ENCODE measurements at places on chromosomes 1 and 21.

DNA sequence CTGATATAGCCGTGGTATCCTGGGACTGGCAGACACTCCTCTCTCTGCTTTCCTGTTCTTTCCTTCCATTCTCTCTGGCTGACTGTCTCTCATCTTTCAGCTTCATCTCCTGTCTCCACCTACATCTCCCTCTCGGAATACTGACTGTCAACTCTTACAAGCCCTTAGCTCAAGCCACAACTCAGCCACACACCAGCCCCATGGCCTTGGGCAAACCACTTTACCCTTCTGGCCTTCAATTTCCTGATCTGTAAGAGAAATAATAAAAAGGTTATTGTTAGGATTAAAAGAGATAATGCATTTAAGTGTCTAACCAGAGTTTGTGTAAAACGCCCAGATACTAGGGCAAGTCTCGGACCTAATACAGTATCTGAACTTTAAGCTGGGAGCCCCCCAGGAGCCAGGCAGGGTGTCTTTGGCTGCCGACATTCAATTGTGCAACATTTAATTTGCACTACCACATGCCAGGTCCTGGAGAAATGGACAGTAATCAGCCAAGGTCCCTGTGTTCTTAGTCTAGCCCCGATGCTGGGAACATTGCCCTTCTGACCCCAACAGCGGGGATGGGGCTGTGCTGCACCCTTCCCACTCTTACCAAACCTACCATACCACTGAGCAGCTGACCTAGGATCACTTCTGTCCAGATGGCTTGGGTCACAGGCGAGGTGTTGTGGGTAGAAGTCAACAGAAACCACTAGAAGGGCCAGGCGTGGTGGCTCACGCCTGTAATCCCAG lies 5.1 kb downstream of the ECHDC2 start:
- DNase-seq, result no peak

DNA sequence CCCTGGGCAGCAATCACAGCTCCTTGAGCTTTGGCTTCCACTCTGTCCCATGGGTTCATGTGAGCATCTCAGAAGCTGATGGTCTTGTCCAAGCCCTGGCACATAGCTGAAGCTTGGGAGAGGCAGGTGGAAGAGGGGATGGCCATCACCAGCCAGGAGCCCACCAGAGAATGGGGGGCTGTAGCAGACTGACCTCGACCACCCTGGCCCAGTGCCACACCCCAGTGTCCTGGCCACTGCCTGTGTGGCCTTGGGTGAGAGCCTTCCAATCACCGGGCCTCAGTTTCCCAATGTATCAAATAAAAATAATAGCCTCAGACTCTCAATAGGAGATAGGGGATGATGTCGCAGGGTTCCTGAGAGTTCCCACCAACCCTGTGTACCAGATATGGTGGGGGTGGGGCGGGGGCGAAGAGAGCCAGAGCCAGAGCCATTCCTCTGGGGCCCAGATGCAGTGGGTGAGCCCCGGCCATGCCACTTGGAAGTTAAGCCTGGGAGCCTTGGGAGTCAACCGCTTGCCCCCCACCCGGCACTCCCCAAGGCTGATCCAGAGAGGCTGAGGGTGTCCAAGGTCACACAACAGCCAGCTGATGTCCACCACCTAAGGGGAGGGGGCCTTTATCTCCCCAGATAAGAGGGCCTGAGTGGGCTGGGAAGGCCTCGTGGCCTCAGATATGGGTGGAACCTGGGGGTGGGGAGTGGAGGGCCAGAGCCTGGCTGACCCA lies 9.3 kb upstream of the EDN2 start:
- DNase-seq, result no peak

DNA sequence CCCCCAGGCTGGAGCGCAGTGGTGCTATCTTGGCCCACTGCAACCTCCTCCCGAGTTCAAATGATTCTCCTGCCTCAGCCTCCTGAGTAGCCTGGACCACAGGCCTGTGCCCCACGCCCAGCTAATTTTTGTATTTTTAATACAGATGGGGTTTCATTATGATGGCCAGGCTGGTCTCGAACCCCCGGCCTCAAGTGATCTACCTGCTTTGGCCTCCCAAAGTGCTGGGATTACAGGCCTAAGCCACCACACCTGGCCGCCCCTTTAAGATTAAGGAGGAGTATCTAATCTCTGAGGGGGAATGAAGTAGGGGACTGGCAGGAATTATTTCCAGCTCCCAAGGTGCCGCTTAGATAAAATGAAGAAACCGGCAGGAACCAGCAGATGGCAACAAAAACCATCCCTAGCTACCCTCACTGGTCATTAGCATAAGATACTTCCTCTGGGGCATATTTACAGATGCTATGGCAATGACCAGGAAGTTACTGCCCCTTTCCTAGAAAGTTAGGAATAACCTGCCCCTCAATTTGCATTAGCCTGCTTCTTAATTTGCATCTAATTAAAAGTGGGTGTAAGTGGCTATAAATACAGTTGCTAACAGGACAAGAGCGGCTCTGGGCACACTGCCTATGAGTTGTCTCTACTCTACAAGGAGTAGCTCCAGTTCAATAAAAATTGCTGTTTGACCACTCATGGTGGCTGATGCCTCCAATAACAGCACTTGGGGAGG lies 7.1 kb upstream of the NSUN4 start:
- peak; percentile 31 for DNase-seq

- no peak for DNase-seq
Observed at GRCh38 chr1:29052100-29052499, 71.6 kb downstream of the TMEM200B start.

GRCh38 chr1:34743775-34744174 lies 11.1 kb upstream of the GJB5 start:
- no peak for DNase-seq

- DNase-seq, result no peak
Observed at GRCh38 chr21:41166884-41167283, 1.1 kb upstream of the BACE2 start.

DNA sequence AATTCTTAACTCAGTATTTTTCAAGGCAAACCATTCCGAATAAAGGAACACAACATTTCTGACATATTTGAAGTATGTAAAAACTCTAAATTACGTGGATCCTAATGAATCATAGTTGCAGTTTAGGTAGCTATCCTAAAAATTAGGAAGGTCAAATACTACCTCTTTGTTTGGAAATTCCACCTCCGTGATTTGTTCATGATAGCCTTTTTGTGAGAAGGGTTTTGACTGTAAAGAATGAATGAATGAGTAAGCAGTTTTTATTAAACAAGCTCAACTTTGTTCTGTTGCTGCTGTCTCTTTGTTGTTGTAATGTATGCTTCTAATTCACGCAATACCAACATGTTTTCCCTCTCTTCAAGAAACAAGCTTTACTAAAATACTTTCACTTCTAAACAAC lies 840.4 kb downstream of the USP25 start:
- peak; percentile 51 for DNase-seq

DNA sequence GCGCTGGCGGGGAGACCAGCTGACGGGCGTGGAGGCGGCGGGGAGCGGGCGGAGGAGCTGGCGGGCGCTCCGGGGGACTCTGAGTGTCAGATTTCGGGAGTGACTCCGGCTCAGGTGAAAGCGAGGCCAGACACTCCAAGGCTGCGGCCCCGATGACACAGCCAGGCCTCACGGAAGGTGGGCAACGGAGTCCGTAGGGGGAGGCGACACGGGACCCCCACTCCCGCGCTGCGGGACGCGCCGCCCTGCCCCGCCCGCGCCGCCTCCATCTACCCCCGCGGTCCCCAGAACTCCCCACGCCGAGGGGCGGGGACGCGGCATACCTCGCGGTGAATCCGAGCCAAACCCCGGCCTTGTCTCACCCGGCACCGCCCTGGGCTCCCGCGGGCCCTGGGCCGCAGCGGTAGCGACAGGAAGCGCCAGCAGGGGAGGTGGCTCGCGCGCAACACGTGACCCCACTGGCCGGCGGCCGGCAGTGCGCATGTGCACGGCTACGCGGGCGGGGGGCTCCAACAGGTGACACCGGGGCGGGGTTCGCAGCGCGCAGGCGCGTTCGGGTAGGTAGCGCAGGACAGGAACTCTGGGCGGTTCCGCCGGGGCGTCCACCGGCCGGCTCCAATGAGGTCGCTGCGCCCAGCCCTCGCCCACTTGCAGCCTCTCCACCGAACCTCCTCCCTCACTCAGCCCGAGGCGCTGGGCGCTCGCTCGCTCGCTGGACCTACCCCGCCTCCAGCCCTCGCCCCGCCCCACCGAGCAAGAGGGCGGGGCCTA lies at the start of gene CC2D1B:
TSS of gene CC2D1B (minus strand) at position 460 of the 771 bp plus-strand sequence. CDS start 1,585 bp downstream, outside the sequence.
- peak; percentile 89 for DNase-seq

DNA sequence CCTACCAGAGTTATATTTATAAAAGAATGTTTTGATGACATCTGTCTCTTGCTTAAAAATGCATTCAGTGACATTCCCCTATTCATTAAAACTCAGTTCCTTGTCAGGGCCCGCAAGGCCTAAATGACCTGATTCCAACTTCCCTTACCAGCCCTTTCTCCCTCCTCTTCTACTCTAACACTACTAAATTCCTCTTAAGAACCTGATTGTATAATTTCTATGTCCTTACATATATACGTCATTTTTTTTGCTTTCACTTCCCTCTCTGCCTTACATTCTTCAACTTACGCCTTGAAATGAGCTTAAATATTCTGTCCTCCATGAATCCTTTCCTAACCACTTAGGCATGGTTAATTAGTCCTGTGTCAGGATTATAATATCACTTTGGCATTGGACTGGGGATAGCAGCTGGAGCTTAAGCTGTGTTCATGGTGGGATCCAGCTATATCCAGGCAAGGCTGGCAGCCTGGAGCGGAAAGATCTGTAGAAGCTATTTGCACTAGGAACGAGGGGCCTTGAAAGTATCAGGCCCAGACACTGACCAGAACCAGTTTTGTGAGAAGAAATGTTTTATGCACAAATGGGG lies 360.2 kb upstream of the PTBP2 start:
- DNase-seq, result no peak

GRCh38 chr21:40846587-40847411 lies at the start of gene DSCAM:
Gene DSCAM (minus strand): TSS chr21:40847158. CDS start chr21:40846661, 497 bp downstream.
- DNase-seq, result peak; percentile 53

GRCh38 chr1:227622739-227623475 lies 59.6 kb downstream of the ZNF678 start:
- DNase-seq, result no peak

GRCh38 chr1:94917251-94917650 lies 9.7 kb downstream of the CNN3 start:
- DNase-seq, result no peak

- DNase-seq, result no peak
Observed at GRCh38 chr1:180262628-180263488, 32.8 kb downstream of the LHX4 start.

- DNase-seq, result no peak
Observed at GRCh38 chr1:202036595-202037387, 26.4 kb downstream of the ELF3 start.
